ENCODE measurements at places on chromosomes 16 and 17.

GRCh38 chr16:88726981-88727380, 20.7 kb downstream of the CTU2 start:
- DNase-seq: no peak

- no peak for DNase-seq
Measured at GRCh38 chr16:55713103-55713502, 57.3 kb downstream of the SLC6A2 start.

DNA sequence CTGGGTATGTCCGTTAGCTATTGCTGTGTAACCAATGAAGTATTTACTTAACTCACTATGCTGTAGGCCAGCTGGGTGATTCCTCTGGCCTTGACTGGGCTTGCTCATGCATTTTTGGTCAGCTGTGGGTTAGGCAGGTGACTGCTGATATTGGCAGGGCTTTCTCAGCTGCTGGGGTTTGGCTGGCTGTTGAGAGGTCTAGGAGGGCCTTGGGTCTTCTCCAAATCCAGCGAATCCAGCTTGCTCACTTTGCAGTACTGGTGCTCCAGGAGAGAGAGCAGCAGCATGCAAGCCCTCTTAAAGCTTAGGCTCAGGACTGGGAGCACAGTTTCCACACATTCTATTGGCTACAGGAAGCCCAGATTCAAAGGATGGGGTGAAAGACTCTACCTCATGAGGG, 270.1 kb downstream of the PHKB start:
- DNase-seq: no peak

DNA sequence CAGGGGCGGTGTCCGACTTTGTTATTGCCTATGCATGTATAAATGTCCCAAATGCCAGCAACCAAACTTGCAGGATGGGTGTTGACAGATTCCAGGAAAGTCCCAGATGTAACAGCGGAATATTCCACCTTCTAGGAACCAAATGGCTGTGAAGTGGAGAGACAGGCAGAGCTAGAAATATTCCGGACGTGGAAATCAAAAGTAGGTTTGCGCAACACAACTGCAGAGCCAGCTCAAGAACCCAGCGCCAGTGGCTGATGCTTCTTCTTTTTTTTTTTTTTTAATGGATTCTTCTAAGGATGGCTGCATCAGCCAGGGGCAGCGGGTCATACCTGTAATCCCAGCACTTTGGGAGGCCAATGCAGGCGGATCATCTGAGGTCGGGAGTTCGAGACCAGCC, 601.7 kb downstream of the MAF start:
- no peak for DNase-seq

DNA sequence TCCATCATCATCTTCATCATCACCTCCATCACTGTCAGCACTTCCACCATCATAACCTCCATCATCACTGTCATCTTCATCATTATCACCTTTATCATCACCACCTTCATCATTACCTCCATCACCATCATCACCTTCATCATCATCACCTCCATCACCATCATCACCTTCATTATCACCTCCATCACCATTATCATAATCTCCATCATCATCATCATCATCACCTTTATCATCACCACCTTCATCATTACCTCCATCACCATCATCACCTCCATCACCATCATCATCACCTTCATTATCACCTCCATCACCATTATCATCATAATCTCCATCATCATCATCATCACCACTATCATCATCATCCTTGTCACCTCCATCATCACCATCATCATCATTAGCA, 309.7 kb downstream of the HAPSTR1 start:
- DNase-seq: no peak

GRCh38 chr17:39767147-39767546, 29.4 kb downstream of the GRB7 start:
- no peak for DNase-seq

- DNase-seq: no peak
Measured at GRCh38 chr16:49213594-49213993, 68.0 kb downstream of the CBLN1 start.

DNA sequence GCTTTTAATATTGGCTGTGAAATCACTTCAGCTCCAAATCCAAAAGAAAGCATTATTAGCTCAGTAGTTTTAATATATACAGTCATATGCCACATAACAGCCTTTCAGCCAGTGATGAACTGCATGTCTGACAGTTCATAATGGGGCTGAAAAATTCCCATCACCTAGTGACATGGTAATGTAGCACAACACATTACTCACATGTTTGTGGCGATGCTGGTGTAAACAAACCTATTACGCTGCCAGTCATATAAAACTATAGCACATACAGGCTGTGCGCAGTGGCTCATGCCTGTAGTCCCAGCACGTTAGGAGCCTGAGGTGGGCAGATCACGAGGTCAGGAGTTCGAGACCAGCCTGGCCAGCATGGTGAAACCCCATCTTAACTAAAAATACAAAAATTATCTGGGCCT, 92.2 kb downstream of the TUBD1 start:
- DNase-seq: no peak

DNA sequence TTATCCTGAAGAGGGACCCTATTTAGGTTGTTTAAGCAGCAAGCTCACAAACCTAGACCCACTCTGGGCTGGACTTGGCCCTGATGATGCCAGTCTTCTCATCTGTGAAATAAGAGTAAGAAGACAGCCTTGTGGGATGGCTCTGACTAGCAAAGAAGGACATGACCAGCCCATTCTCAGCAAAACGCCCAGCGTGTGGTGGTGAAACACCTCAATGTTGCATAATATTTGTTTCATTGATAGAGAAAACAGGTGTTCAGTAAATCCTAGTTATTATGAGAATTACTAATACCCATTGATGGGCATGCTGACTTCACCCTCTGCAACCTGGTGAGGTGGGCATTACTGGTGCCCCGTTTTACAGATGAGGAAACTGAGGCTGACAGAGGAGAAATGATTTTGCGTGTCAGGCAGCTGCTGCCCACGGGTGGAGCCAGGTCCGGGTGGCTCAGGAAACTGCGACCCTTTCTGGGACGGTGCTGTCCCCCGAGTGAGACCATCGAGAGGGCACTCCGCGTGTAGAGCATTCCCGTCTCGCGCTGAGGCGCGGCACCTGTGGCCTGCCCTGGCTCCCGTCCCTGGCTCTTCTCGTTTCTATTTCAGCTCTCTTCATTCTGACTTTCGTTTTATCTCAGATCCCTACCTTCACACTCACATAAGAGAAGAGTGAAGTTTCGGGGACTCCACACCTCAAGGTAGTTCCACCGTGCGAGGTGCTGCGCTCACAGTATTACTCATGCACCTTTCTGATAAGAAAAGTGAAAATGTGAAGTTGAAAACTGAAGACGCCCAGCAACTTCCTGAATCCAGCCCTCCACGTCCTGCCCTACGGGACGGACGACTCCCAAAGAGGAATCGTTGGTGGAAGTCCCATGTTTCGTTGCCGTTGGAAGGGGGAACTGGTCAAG, 48.5 kb downstream of the IRF8 start:
- DNase-seq: peak; percentile 17

DNA sequence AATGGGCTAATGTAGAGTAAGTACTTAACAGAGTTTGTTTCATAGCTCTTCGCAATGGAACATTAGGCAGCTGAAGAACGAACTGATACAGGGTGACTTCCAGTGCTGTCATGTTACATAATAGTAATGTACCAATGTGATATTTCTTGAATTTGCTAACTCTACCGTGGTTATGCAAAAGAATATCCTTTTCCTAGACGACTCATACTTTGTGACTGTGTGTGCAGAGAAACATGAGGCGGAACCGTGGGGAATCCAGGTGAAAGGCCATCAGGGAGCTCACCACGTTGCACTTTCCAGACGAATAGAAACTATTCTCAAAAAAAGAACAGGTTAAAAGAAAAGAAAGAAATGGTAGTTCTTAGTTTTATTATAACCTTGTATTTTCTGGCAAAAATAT, 13.2 kb downstream of the NOB1 start:
- no peak for DNase-seq

DNA sequence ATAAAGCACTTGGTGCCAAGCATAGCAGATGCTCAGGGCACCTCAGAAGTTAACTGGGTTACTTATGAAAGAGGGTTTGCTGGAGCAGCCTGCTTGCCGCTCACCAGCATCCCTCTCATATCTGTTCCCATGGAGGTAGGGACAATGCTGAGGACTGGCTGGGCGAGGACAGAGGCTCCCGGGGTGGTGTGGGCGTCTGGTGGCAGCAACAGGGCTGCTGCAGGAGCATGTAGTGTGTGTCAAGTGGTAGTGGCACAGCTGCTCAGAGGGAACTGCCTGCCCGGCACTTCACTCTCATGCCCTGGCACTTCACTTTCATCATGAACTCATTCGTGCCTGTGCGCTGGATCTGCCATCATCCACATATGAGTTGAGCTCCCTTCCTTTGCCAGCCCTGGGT, 26.9 kb upstream of the ZNHIT3 start:
- DNase-seq: no peak

DNA sequence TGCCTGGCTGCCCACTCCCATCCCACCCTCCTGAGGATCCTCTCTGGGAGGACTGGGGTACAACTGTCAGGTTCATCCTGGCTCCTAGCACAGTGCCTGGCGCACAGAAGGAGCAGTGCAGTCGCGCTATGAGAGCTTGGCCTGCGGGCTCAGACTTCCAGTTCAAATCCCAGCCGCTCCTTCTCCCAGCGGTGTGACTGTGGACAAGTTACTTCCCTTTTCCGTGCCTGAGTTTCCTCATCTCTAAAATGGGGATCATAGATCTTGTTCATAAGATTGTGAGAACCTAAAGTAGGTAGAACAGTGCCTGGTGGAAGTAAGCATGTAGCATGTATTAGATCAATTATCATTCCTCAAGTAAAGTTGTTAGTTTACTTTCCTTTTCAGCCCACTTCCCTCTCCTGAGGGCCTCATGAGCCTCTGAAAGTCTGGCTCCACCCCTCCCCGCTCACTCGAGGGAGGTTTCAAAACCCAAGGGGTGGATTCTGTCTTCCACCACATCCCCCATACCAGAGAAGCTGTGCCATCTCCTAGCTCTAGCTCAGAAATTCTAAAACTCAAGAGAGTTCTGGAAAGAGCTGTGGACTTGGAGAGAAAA, 19.9 kb upstream of the COL1A1 start:
- DNase-seq: no peak

GRCh38 chr16:14405611-14406537, 224.2 kb downstream of the PARN start:
- DNase-seq: no peak

DNA sequence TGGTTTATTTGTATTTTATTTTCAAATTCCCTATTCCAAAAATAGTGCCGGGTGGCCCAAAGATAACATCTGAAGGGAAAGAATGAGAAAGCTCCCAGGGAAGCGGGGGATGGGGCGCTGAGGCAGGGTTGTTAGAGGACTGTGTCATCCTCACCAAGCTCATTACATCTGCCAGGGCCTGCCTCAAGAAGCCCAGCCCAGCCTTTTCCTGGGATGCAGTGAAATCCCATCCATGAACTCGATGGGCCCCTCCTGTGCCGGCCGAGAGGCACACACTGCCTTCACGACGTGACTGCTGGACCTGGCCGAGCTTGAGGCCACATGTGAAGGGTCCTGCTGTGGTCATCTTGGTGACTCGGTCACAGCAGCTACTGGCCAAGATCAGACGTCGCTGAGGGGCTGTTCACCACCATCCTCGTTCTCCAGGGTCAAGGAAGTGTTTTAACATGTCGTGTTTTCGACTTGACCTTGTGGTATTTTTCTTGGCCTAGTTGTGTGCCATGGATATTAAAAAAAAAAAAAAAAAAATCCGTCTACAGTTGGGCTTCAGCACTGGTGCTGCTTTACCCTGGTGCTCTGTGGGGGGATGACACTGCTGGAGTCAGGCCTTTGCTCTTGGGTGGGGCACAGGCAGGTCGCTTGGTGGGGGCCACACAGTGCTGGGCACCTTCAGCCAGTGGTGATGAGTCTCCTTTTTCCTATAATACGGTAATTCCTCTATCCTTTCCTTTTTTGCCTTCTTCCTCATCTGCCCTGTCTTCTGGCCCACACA, 4.9 kb downstream of the TIMM22 start:
- DNase-seq: no peak

DNA sequence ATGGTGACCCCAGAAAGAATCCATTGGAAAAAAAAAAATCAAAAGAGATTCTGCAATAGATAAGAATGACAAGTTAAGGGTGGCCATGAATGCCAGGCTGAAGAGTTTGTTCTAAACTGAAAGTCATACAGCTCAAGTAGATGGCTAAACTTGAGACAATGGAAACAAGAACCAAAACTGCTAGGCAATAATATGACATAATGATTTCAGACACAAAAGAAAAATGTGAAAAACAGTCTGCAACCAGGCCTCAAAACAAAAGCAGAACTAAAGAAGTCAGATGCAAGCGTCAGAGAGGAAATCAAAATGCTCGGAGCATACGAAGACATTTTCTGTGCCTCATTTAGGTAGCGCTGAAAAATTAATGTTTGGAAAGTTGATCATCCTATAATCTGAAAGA, 54.4 kb upstream of the YPEL2 start:
- no peak for DNase-seq

- DNase-seq: no peak
Measured at GRCh38 chr16:55706739-55707384, 51.1 kb downstream of the SLC6A2 start.

DNA sequence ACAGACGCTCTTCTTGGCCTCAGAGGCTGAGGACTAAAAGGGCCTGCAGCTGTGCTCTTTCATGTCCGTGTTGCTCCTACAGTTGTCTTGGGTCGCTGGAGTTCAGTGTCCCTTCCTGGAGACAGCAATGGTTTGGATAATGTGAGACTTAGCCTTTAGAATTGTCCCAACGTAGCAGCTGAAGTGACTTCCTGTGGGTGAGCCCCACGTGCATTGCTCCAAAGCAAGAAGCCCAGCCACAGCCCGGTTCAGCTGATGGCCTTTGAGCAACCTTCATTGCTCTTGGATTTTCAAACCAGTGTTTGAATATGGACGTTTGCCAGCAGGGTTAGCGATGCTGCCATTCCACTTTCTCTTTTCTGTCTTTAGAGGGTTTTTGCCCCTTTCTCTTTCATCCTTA, 19.7 kb downstream of the TMEM11 start:
- DNase-seq: no peak

DNA sequence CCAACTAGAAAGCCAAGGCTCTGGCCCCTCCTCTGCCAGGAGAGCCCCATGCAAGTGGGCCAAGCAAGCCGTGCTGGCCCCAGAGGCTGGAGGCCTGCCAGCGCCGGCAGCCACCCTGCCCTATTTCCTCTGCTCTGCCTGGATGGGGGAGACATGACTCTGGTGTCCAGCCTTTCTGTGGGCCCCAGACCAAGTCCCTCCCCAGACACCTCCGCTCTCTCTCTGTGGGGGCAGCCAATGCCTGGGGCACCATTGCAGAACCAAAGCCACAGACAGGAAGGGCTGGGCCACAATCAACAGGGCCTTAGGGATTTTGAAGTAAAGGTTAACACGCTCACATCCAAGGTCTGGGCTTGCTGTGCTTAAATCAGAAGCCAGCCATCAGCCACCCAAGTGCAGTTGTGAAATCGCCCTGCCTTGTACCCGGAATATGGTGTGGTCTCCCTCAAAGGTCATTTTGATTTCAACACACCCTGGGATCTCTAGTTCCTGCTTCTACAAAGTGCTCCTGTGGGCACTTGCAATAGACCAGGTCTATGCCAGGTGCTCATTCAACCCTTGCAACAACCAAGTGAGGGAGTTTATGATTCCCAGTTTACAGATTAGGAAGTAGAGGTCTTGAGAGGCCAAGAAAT, 63.5 kb upstream of the TEX2 start:
- DNase-seq: no peak

- no peak for DNase-seq
Measured at GRCh38 chr17:39744836-39745215, 7.1 kb downstream of the GRB7 start.
